ENCODE measurements at places on chromosomes 4 and X. TPM values are rescaled to one million over a fixed set of nuclear protein-coding genes. Genes with fewer than 3 reads are reported as not detected.

DNA sequence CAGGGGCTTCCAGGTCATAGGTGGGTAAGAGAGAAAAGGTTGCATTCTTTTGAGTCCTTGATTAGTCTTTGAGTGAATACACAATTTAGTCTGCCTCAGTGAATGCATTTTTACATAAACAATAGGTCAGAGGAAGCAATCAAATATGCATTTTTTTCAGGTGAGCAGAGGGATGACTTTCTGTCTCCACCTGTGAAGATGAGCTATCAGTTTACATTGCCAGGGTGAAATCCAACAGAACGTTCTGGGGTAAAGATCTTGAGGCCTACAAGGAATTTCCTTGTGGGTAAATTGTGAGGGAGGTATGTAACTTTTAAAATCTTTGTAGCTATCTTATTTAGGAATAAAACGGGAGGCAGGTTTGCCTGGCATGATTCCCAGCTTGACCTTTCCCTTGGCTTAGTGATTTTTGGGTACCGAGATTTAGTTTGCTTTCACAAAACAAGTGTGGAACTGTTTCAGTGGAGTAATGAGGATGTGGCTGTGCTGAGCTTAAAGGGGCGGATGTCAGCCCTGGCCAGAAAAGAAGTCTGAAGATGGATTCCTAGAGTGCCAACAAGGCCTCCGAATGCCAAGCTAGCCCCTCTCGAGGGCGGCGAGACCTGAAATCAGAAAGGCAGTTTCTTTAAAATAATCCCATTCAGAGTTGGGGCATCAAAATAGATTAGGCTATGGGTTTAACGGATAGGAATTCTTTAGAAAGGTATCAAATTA is 29.5 kb downstream of the TMEM131L start:
- DNase-seq: no peak

Gene ETDA
- not detected for total RNA-seq

DNA sequence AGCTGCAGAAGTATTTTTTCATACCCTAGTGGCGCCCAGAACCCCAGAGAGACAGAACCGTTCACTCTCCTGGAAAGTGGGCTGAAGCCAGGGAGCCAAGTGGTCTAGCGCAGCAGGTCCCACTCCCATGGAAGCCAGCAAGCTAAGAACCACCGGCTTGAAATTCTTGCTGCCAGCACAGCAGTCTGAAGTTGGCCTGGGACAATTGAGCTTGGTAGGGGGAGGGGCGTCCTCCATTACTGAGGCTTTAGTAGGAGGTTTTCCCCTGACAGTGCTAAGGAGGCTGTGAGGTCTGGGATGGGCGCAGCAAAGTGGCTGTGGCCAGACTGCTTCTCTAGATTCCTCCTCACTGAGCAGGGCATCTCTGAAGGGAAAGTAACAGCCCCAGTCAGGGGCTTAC is 84.5 kb upstream of the ATXN3L start:
- no peak for DNase-seq

GRCh38 chr4:74374128-74374527 is 9.2 kb downstream of the EREG start:
- DNase-seq: no peak

DNA sequence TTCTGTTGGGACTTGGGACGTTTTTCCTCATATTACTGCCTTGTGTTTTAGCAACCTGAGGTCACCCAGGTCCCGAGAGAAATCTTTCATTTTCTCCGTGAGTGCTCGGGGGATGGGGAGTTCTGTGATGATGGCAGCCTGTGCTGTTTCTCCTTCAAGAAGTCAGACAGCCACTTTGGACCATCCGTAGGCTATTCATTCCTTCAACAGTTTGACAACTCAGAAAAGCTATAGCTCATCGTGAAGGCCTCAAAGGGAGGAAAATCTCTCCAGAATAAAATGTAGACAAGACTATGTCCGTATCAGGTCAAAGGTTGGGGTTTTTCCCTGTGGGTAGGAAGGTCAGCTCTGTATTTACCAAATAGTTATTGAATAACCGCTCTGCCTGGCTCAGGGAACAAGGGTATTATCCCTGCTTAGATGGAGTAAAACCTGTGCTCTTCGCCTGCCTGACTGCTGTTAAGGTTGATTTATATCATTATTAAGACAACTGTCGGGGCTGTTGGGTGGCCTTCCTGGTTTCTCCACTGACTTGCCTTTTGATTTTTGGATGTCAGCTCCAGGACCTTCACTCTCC is 36.6 kb downstream of the FAM114A1 start:
- no peak for DNase-seq

DNA sequence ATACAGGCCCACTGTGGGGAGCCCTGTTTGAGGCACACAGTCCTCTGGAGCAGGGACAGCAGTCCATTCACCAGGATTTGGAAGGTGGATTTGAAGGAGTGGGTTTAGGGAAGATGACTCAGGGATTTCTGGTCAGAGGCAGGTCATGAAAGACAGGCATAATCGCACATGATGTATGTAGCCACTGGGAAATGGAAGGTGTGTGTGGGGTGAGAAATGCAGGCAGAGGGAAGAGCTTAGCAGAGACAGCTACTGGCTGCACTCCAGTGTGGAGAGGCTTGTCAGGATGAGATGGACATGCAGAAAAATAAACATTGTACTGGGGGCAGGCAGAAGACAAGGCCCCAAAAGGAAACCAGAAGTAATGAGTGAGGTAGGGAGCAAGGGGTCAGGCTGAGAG is 85.2 kb upstream of the STS start:
- no peak for DNase-seq

Gene PCDH11X
- not detected for total RNA-seq

Gene HSFX1
- 1.1 TPM for total RNA-seq

Gene POU3F4
- not detected for total RNA-seq

Gene GAGE13
- not detected for total RNA-seq

Gene SASH3
- total RNA-seq: 2.5 TPM

DNA sequence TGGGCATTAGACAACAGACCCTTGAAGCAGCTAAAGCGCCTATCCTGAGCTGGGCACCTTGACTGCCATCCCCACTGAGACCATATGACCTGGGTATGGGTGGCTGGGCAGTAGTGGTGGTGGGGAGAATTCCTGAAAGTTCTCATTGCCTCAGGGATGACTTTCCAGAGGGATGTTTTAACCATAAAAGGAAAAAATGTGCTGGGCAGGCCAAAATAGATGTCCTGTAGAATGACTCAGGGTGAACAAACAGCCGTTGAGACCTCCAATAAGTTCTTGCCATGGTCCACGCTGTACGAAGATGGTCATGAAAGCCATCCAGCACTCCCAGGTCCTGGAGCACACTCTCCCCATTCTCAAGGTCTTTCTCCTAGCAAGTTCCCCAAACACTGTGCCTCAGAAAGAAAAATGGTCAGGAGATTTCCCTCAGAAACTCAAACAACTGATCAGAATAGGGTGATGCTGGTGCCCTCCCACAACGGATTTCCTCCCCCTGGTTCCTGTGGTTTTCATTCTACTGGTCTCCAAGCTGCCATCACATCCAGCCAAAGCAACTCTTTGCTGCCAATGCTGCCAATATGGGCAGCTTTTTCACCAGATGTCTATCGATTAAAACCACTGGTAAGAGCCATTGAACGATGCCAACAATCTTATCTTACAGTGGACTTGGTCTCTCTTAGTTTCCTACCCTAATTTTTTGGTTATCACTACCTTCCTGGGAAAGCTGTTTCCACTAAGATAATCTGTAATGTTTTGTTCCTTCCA is 11.2 kb downstream of the CDKN2AIP start:
- no peak for DNase-seq

- no peak for DNase-seq
Measured at GRCh38 chr4:136342666-136343065, 1189.6 kb downstream of the PCDH18 start.

DNA sequence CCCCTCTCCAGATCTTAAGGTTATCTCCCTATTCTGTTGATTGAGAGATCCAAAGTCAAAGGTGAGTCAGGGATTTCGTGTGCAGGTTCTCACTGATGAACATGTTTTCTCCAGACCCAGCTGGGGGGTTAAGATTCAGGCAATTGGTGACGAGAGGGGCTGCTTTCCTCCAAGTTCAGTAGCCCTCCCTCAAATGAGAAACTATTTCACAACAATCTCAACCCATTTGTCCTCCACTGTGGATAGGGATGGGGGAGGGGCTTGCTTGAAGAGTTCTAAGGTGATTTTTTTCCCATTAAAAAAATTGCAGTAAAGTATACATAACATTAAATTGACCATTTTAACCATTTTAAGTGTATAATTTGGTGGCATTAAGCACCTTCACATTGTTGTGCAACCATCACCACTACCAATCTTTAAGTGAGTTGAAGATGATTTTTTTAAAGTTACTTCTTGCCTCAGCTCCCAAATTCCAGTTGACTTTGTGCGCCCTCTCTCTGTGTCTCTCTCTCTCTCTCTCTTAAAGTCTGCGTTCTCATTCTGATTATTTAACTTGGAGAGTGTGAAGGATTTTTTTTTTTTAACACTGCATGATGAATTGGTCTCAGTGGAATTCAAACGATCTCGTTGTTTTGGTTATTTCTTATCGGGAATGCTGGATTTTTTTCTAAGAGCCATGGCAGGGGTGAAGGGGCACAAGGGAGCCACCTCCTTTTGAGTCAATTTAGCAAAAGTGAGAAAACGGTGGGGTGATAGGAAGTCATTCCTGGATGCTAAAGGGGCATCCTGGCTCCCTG is 175.9 kb downstream of the SHROOM3 start:
- no peak for DNase-seq

Gene CPXCR1
- total RNA-seq: not detected

GRCh38 chrX:40097141-40097503 is 636 bp downstream of the BCOR start:
- no peak for DNase-seq

Gene CTPS2
- total RNA-seq: 3.8 TPM

GRCh38 chrX:74423289-74423998 is 2.2 kb downstream of the SLC16A2 start:
- no peak for DNase-seq

- DNase-seq: no peak
Measured at GRCh38 chr4:181647396-181648147, 595.6 kb upstream of the TENM3 start.

DNA sequence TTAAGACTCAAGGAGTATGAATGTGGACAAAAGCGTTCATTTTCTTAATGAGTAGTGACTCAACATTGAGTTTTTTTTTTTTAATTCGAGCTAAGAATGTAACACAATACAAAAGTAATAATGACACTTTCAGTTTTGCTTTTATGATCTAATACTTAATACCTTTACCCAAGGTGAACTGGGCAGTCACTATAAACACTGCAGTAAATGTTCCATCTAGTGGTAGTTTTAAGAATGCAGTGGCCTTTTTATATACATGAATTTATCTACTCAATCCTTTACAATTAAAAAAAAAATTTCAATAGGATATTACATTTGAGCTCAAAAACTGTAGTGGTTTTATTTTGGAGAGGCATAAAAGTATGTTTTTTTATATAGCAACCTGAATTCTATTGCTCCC is 33.9 kb downstream of the PDK3 start:
- DNase-seq: no peak

GRCh38 chrX:84724576-84724975 is 222.3 kb upstream of the HDX start:
- no peak for DNase-seq

Gene CCDC120
- 0.89 TPM for total RNA-seq

DNA sequence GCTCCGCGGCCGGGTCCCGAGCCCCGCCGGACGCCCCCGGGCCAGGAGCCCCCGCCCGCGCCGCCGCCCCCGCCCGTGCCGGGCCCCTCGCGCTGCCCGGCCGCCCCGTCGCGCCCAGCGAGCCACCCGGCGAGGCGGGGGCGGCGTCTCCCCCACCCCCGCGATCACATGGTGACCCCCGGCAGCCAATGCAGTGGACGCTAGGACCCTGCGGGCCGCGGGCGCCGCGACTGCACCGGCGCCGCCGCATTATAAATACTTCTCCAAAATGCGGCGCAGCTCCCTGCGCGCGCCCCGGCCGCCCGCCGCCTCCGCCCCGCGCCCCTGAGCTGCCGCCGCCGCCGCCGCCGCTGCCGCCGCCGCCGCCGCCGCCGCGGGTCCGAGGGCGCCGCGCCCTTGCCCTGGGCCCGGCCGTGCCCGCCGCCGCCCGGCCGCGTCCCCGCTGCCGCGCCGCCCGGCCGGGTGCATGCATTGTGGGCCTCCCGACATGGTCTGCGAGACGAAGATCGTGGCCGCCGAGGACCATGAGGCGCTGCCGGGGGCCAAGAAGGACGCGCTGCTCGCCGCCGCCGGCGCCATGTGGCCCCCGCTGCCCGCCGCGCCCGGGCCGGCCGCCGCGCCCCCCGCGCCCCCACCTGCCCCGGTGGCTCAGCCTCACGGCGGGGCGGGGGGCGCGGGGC is at the start of gene NAT8L:
NAT8L (plus strand) TSS at position 282 of the 680 bp plus-strand sequence; CDS start at position 467, 185 bp downstream.
- DNase-seq: peak; percentile 69

GRCh38 chrX:154733066-154733425 is 17.8 kb downstream of the GAB3 start:
- DNase-seq: no peak

Gene FAT1
- 2.9 TPM for total RNA-seq

GRCh38 chr4:25827373-25827772 is 35.4 kb downstream of the SEL1L3 start:
- peak; percentile 55 for DNase-seq

GRCh38 chrX:6661736-6662135 is 126.8 kb upstream of the VCX3A start:
- DNase-seq: no peak

- no peak for DNase-seq
Measured at GRCh38 chr4:4377732-4378460, 9.0 kb upstream of the NSG1 start.

DNA sequence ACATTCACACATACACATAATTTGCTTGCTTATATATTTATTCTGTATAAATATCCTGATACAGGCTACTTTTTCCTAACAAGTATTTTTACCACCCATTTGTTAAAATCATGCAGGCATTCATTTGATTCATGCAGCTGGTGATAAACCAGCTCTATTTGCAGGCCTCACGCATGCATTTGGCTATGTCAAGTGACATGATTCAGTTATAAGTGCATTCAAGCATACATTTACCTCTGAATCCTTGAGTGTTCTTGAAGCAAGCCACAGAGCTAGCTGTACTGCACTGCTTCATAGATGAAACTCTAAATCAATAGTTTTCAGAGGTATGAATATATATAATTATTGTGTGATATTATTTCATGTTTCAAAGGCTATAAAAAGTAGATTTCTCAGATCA is 544.0 kb upstream of the AGA start:
- DNase-seq: no peak

DNA sequence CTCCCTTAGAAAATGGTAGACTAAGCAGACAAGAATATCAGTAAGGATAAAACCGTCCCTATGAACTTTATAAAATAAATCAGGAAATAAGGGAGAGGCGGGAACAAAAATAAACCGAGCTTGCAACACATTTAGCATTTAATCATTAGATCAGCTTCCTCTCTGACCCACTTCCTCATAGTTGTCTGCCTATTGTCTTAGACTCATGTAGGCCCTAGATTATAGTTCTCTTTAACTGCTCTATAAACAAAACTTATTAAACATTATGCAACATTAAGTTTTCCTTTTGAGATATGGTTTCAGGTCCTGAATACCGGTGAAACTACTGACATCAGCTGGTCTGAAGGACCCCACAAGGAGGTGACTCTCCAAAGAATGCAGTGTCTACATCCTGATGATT is 15.8 kb upstream of the SRD5A3 start:
- no peak for DNase-seq

Gene MAGED4B
- 0.59 TPM for total RNA-seq

DNA sequence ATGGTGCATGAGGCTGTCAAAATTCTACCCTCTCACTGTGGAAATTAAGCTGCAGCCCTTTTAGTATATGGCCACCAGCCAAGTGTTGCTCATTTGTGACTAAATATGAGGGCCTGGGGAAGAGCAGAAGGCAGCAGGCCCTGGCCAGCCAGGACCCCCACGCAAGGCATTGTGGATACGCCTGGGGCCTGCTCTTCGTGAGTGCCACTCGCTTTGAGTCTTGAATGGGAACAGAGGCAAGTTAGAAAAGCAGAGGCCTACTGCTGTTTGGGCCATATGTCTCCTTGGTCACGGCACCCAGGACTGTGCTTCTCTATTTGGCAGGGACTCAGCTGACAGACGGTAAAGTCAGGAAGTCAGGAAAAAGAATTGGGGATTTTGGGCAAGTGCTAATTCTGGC is 10.9 kb downstream of the RTL5 start:
- no peak for DNase-seq
